A549 treated with CORT108297 at 1 μM for 4 hours (cell line): ENCODE measurements at places on chromosomes 11 and 22. TPM values are rescaled to one million over a fixed set of nuclear protein-coding genes. Genes with fewer than 3 reads are reported as not detected.

The TRIM49 gene
- total RNA-seq = not detected in 5 replicates

The CRYBB1 gene
- total RNA-seq = 0.16 TPM in 1 of 5 replicates, not detected in the others

The KCTD14 gene
- total RNA-seq = 1.8 to 2.0 TPM (median 2.0 TPM) in 5 replicates

The RHOD gene
- total RNA-seq = 32.6 to 51.6 TPM (median 47.3 TPM) in 5 replicates

The RIMBP3C gene
- total RNA-seq = 0.13 to 0.23 TPM (median 0.18 TPM) in 5 replicates

The MAP4K2 gene
- 5.7 to 11.3 TPM (median 9.6 TPM) in 5 replicates for total RNA-seq

The TIGD3 gene
- 0.60 to 1.1 TPM (median 1.0 TPM) in 5 replicates for total RNA-seq

The PHLDA2 gene
- 97.7 to 149 TPM (median 122 TPM) in 5 replicates for total RNA-seq

The OR6A2 gene
- not detected in 5 replicates for total RNA-seq

The GRAMD1B gene
- 28.4 to 45.0 TPM (median 41.9 TPM) in 5 replicates for total RNA-seq

The LUZP2 gene
- total RNA-seq = not detected in 5 replicates

The FOLR1 gene
- 0.08 to 0.13 TPM (median 0.10 TPM) in 4 of 5 replicates, not detected in the other for total RNA-seq

The INS gene
- not detected in 5 replicates for total RNA-seq

The TMPRSS6 gene
- total RNA-seq = 0.02 TPM in 1 of 5 replicates, not detected in the others

The POU2AF1 gene
- total RNA-seq = not detected in 5 replicates

The FGF3 gene
- not detected in 5 replicates for total RNA-seq

The CELF1 gene
- 45.7 to 51.1 TPM (median 47.9 TPM) in 5 replicates for total RNA-seq

The PLET1 gene
- total RNA-seq = not detected in 5 replicates

The MS4A8 gene
- total RNA-seq = not detected in 5 replicates

The MMP27 gene
- total RNA-seq = not detected in 5 replicates

The MADD gene
- total RNA-seq = 22.0 to 24.2 TPM (median 23.5 TPM) in 5 replicates

The SLC1A2 gene
- total RNA-seq = 0.02 to 0.07 TPM (median 0.05 TPM) in 4 of 5 replicates, not detected in the other

The OR56A5 gene
- total RNA-seq = not detected in 5 replicates

The LRRC4C gene
- total RNA-seq = not detected in 5 replicates

The TSGA10IP gene
- total RNA-seq = not detected in 5 replicates

The OR51B5 gene
- not detected in 5 replicates for total RNA-seq

The TRIM51 gene
- total RNA-seq = not detected in 5 replicates

The MS4A6E gene
- total RNA-seq = not detected in 5 replicates

The BTG4 gene
- 0.08 to 0.18 TPM (median 0.12 TPM) in 3 of 5 replicates, not detected in the others for total RNA-seq

The MS4A3 gene
- total RNA-seq = not detected in 5 replicates

The HOATZ gene
- total RNA-seq = not detected in 5 replicates

The KIF18A gene
- total RNA-seq = 13.5 to 21.0 TPM (median 15.5 TPM) in 5 replicates

The GLYAT gene
- not detected in 5 replicates for total RNA-seq
